Muscle of back (tissue), 13 donors: ENCODE measurements at places on chromosomes 5 and 9. TPM values are rescaled to one million over a fixed set of nuclear protein-coding genes. Genes with fewer than 3 reads are reported as not detected.

The RASEF gene
- polyA plus RNA-seq = 0.63 TPM

- no peak for DNase-seq
Observed at GRCh38 chr5:146699138-146699537, 179.4 kb downstream of the PPP2R2B start.

GRCh38 chr9:127711831-127712274, 3.6 kb downstream of the PTRH1 start:
- no peak for DNase-seq

DNA sequence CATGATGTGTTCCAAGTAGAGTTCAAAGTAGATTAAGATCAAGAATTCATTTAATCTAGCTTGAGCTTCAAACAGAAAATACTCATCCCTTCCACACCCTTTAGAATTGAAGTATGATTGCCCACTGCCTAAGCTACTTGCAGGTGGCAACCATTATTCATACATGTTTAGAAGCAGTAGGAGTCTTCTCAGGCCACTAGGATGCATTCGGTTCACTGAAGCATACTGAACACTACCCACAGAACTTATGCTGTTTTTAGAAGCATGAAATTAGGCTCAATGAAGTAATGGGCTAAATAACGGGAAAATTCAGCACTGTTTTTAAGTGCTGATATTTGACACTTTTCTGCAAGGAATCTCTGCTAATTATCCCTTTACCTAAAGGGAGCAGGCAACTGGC, 263.4 kb downstream of the DEPDC1B start:
- DNase-seq = no peak

GRCh38 chr5:14283139-14283538, 140.0 kb downstream of the TRIO start:
- DNase-seq = no peak

- no peak for DNase-seq
Observed at GRCh38 chr5:39678534-39678933, 253.8 kb upstream of the DAB2 start.
